ENCODE measurements at places on chromosomes 16 and 17. TPM values are rescaled to one million over a fixed set of nuclear protein-coding genes. Genes with fewer than 3 reads are reported as not detected.

GGT6 gene
- total RNA-seq: not detected

PABPN1L gene
- total RNA-seq: not detected

SEZ6L2 gene
- total RNA-seq: 1.4 TPM

CCDC154 gene
- total RNA-seq: not detected

ANKRD40CL gene
- total RNA-seq: not detected

CDC27 gene
- total RNA-seq: 217 TPM

CYGB gene
- 0.29 TPM for total RNA-seq

MSLN gene
- not detected for total RNA-seq

BAIAP3 gene
- total RNA-seq: 0.53 TPM

CTRB2 gene
- total RNA-seq: not detected

NACA2 gene
- not detected for total RNA-seq

CBX4 gene
- total RNA-seq: 8.2 TPM

CXCL16 gene
- total RNA-seq: 5.6 TPM

PHOSPHO1 gene
- not detected for total RNA-seq

PRAC2 gene
- total RNA-seq: not detected

ITGA2B gene
- total RNA-seq: 0.22 TPM

KRT24 gene
- total RNA-seq: not detected

KCNH4 gene
- under 0.01 TPM for total RNA-seq

ZNF19 gene
- 3.0 TPM for total RNA-seq

CCDC144A gene
- total RNA-seq: 8.9 TPM

TEKT1 gene
- not detected for total RNA-seq

KRT16 gene
- not detected for total RNA-seq

TMEM220 gene
- 1.1 TPM for total RNA-seq

GRAP gene
- total RNA-seq: 15.5 TPM

ZFP3 gene
- total RNA-seq: 2.4 TPM

IL21R gene
- total RNA-seq: not detected

NPIPA3 gene
- 0.36 TPM for total RNA-seq

ZNF423 gene
- 1.7 TPM for total RNA-seq

TP53TG3 gene
- not detected for total RNA-seq

ATP1B2 gene
- total RNA-seq: not detected

PLCG2 gene
- 9.4 TPM for total RNA-seq

ATP2A3 gene
- 1.3 TPM for total RNA-seq

FOXN1 gene
- not detected for total RNA-seq

SPATA32 gene
- total RNA-seq: not detected

MAP2K6 gene
- 4.4 TPM for total RNA-seq

ADGRG3 gene
- not detected for total RNA-seq
